Activated naive CD4-positive, alpha-beta T cell treated with anti-CD3 and anti-CD28 coated beads for 36 hours (primary cell): ENCODE measurements at places on chromosomes 16 and 17.

DNA sequence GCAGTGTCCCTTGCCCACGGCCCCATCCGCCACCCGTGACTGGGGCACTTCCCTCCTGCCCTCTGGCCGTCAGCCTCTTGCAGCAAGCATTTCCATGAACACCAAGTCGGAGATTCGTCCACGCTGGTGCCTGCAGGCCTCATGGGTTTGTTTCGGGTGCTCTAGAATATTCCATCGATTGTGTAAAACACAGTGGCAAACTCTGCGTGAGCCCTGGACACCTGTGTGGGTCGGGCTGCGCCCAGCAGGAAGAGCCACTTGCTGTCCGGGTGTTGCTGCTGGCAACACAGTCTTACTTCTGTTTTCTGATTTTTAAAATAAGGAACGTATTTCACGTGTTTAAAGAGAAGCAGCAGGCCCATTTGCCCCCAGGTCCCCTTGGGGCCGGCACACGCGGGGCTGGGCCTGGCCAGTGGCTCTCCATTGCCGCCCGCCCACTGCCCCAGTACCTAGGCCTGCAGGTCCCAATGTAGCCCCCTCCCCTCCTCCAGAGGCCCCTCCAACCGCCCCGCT lies 10.0 kb downstream of the CYBC1 start:
- no peak for DNase-seq

DNA sequence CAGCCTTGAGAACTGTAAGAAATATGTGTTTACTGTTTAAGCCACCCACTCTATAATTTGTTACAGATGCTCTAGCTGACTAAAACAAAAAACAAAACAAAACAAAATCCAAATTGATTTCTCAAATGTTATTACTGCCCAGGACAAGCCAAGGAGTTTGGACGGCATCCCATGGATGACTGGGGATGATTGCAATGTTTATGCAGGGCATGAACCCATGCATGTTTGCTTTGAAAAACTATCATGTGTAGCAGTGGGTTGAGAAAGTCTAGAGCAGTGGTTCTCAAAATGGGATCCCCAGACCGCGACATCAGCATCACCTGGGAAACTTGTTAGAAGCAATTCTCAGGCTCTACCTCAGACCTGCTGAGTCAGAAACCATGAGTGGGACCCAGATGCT lies 223.2 kb upstream of the PSMD7 start:
- no peak for DNase-seq

DNA sequence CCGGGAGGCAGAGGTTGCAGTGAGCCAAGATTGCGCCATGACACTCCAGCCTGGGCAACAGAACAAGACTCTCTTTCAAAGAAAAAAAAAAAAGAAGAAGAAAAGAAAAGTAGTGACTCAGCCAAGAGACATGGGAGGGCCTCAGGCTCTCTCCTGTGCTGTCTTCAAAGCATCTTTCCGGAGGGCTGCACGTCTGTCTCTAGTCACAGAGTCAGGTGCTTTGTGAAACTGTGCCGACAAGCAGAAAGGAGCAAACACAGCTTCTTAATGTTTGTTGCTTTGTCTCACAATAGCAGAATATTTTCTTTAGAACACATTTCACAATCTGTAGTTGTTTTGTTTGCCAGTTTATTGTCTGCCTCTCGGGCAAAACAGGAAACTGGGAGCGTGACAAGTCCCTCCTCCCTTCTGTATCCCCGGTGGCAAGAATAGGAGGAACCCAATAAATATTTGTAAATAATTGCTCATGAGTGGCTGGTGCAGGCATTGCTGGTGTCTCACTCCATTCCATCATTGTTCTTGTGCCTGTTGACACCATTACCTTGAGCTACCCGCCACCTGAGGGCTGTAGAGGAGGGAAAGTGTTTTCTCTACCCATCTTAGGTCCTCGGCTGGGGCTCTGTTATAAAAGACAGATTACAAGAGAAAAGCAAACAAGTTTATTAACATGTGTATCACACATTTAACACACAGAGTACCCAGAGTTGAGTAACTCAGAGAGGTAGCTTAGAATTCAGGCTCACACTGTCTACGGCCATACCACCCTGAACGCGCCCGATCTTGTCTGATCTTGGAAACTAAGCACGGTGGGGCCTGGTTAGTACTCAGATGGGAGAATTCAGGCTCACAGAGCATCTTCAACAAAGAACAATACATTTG lies 5.5 kb downstream of the GAST start:
- DNase-seq: peak; percentile 58

DNA sequence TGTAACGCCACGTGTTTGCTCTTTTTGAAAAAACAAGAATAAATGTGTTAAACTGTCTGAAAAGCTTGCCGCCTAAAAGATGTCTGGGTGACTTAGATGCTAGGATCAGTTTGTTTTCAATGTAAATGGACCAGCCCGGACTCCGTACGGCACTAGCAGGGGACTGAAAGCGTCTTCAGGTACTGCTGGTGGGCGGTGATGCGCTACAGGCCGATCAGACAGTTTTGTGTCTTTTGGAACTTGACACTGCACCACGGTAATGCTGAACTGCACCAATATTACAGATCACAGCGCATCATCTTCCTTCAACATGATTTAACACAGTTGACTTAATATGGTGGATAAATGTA lies 727 bp upstream of the MBTPS1 start:
- peak; percentile 57 for DNase-seq

- no peak for DNase-seq
Observed at GRCh38 chr17:81556175-81556691, 4.1 kb upstream of the FAAP100 start.

DNA sequence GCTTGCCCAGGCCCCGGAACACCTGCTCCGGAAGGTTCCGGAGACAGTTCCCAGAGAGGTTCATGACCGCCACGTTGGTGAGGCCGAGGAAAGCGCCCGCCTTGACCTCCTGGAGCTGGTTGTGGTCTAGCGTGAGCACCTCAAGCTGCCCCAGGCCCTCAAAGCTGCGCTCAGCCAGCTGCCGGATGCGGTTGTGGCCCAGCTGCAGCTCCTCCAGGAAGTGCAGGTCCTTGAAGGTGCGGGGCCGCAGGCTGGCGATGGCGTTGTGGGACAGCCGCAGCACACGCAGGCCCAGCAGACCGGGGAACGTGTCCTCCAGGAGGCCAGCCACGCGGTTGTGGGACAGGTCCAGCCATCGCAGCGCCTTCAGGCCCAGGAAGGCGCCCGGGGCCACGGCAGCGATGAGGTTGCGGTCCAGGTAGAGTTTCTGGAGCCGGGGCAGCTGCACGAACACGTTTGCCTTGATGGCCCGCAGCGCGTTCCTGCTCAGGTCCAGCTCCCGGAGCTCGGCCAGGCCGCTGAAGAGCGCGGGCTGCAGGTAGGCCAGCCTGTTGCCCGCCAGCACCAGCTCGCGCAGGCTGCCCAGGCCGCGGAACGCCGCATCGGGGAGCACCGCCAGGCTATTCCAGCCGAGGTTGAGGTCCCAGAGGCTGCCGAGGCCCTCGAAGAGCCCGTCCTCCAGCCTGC lies 2.1 kb downstream of the IGFALS start:
- DNase-seq: no peak

DNA sequence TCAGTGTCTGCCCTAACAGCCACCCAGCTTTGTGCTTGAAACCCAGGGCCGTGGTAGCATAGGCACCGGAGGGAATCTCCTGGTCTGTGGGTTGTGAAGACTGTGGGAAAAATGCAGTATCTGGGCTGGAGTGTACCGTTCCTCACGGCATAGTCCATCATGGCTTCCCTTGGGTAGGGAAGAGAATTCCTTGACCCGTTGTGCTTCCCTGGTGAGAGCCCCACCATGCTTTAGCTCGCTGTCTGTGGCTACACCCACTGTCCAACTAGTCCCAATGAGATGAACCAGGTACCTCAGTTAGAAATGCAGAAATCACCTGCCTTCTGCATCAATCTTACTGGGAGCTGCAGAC lies 67.3 kb downstream of the ATF7IP2 start:
- DNase-seq: no peak

DNA sequence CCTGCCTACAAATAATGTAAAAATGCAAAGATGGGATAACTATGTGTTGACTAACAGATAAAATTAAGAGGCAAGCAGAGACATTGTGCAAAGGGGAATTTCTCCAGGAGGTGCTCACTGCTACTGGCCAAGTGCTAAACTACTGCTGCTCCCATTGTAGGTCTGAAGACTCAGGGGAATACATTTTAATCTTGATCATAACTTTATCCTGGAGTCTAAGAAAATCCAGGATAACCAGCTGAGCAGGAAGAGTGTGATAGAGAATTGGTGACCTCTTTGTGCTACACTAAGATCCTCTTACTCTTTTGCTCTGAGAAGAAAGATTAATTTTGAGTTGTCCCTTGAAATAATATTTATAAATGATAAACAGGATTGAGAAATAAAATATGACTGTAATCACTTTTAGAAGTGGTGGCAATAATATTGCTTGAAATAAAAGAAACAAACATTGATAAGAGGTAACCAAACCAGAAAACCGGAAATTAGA lies 5.9 kb downstream of the RNF43 start:
- DNase-seq: no peak

GRCh38 chr16:73016488-73016830 lies 31.5 kb downstream of the ZFHX3 start:
- DNase-seq: no peak

- DNase-seq: no peak
Observed at GRCh38 chr16:14357328-14357727, 272.7 kb downstream of the PARN start.

- peak; percentile 81 for DNase-seq
Observed at GRCh38 chr17:74368341-74369081, 1.2 kb downstream of the GPR142 start.

DNA sequence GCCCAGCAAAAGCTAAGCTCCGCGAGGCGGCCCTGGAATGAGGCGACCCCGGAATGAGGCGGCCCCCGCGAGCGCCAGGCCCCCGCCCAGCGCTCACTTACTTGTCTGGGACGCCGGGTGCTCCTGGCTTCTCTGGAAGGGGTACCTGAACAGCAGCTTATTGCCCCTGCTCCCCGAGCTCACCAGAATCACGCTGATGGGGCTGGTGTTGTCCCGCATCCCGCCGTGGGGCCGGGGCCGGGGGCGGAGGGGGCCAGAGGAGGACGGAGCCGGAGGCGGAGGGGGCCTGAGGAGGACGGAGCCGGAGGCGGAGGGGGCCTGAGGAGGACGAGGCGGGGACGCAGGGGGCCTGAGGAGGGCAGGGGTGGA lies 440 bp downstream of the NPRL3 start:
- peak; percentile 22 for DNase-seq

DNA sequence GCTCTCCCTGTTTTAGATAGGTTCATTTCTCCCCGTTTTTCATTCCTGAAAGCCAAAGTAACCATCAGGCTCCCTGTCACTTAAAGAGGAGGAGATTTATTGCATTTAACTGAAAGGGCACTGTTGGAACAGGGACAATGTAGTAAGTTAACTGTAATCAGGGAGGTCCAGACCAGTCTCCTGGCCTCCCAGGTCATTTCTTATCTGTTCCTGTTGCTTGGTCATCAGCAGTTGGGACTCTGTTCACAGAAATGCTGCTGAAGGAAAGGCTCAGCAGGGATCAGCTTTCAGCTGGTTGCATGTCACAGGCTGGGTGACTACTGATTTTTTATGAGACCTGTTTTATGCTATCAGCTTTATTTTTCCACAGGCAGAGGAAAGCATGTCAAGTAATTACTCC lies 622.6 kb upstream of the GOT2 start:
- DNase-seq: no peak

GRCh38 chr17:45013021-45013997 lies 38.1 kb downstream of the DCAKD start:
- no peak for DNase-seq
